ENCODE measurements at places on chromosomes 3 and 15.
A peak's percentile ranks its signal among the peaks of the same experiment; 100 is the strongest.

DNA sequence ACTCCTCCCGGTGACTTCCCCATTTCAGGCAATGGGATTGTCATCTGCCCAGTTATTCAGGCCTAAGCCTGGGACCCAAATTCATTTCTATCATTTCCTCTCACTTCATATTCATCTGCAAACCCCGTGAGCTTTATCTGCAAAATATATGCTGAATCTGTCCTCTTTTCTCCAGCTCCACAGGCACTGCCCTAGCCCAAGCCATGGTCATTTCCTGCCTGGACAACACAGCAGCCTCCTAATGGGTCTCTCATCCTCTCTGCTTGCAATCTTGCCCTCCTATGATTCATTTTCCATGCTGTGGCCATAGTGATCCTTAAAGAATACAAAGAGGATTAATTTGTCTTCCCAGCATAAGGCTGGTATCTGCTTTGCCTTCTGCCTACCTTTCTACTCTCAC, 6.1 kb downstream of the RBP2 start:
- DNase-seq: no peak

DNA sequence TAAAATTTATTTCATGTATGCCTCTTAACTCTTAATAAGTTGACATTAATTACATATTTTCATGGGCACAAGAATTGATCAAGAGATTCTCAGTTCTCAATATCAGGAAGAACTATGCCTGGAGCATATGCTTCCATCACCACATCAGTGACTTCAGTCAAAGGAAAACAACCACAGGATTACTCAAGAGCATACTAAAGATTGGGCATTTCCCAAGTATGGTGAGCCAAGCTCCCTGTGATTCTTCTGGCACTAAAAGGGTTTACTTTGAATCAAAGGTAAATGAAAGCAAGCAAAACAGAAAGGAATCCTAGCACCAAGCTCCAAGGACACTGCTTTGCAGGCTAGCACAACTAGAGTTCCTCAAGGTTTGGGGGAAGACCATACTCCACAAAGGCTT, 44.6 kb downstream of the FMN1 start:
- no peak for DNase-seq

GRCh38 chr3:169678122-169678521, 14.6 kb upstream of the MECOM start:
- no peak for DNase-seq

DNA sequence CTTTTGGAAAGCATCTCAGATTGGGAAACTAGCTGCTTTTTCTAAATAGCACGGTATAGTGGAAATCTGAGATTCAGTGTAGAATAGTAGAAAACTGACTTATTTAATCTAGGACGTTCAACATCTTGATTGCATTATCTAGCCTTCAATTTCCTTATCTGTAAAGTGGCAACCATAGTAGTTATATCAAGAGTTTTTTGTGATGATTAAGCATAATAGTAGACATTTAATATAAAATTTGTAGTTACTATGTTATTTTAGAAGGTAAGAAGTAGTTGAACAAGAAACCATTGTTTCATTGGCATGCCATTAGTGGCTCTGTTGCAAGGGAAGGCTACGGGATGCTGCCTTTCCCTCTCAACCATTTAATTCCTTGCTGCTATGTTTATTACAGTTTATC, 367.3 kb downstream of the NAALADL2 start:
- DNase-seq: no peak

GRCh38 chr3:151468284-151468917, 7.5 kb upstream of the IGSF10 start:
- DNase-seq: peak; percentile 73

DNA sequence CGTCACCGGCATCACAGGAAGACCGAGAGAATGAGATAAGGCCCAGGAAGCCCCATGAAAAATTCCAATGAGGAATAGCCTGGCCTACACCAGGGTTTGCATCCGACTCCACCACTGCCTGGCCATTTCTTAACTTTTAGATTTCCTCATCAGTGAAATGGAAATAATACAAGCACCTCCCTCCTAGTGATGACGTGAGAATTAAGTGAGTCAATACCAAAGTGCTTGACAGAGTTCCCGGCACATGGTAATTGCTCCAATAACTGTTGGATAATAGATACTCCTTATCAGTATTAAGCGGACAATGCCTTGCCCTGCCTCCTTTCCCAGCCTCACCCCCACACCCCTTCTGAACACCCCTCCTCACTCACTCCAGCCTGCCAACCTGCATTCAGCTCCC, 105.4 kb downstream of the TLE3 start:
- DNase-seq: no peak

DNA sequence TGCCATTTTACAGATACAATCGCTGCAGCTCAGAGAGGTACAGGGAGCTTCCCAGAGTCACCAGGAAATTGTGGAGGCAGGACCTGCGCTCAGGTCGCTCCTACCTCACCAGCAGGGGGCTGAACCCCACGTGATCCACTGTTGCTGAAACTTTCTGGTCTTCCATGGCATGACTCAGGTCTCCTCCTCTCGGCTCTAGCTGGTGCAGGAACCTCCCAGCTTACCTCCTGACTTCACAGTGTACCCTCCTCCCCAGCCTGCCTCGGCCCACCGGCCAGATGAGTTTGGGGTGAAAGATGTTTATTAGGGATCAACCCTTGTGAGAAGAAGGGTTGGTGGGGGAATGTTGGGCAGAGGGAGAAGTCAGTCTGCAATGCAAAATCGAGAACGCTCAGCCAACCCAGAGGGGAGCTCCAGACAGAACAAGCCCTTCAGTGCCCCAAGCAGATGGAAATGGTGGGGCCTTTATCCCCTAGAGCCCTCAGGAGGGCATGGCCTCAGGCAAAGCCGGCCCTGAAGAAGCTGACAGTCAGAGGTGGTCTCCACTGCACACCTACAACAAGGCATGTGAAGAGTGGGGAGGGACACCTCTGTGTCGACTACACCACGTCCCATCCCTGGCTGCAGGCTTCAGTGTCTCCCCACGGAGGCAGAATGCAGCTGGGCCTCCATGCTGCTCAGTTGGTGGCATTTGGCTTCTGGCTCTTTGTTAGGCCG, 118.6 kb upstream of the PRR20G start:
- peak; percentile 18 for DNase-seq

- DNase-seq: peak; percentile 77
Measured at GRCh38 chr3:157610876-157611535, 107.8 kb upstream of the VEPH1 start.

DNA sequence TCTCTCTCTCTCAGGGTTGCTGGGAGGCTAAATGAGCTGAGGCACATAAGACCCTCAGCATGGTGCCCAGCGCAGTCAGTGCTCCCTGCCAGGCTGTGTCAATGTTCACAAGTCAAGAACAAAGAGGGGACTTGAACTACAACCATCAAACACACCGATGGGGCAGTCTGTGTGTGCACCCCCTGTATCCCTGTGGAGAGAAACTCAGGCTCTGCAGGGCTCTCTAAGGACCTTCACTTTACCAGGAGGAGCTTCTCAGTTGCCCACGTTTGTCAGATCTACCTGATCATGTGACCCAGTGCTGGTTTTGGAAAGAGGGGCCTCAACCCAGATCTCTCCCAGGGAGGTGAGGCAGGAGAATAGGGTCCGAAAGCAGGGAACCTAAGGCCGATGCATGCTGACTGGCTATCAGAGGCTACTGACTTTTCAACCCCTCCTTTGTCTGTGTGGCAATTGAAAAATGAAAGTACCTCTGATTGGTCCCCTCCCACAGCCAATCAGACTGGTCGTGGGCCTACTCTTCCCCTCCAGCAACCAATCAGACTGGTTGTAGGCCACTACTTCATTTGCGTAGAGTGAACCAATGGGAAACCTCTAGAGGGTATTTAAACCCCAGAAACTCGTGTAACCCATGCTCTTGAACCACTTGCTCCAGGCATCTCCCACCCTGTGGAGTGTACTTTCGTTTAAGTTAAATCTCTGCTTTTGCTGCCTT, 34.0 kb downstream of the RHCG start:
- no peak for DNase-seq

GRCh38 chr3:128355543-128355919, 111.2 kb downstream of the DNAJB8 start:
- DNase-seq: no peak

GRCh38 chr3:53216723-53217122, 39.1 kb downstream of the TKT start:
- DNase-seq: no peak

DNA sequence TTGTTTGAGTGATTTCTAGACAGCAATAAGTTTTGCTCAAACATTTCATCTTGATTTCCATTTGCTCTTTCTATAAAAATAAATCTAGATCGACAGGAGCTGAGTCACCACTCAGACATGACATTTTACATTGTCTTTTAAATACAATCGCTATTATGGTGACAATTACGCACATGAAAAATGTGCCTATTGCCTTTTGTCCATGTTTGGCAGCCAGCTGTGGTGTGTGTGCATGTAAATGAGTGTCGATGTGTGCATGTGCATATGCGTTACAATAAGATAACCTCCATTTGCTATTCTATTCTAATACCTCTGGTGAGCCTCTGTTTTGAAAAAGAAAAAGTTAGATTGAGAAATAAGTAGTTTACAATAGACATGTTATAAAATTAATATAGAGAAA, 89.7 kb upstream of the GRM7 start:
- no peak for DNase-seq

DNA sequence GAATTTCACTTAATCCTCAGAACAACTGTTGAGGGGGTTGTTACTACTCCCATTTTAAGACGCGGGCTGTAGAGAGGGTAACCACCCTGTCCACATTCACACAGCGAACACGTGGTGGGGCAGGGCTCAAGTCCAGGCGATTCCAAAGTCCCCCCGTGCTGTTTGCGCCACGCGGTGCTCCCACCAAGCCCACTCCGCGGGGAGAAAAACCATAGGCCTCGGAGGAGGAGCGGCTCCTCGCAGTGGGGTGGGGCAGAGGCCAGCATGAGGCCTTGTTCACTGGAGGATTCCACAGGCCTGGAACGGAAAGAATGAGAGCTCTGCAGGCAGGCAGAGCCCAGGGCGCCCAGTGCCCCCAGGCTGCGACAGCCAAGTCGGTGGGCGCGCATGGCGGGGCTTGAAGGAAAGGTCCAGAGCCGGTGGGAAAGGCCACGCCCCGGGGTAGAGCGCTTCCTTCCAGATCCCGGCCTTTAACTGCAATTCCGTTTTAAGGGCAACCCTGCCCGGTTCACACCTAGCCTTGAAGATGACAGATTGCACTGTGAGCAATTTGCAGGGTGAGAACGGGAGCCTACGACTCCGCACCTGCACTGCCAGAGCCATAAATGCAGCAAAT, 161.8 kb upstream of the TBL1XR1 start:
- peak; percentile 61 for DNase-seq

GRCh38 chr3:71031914-71032521, 551.5 kb downstream of the FOXP1 start:
- DNase-seq: no peak

DNA sequence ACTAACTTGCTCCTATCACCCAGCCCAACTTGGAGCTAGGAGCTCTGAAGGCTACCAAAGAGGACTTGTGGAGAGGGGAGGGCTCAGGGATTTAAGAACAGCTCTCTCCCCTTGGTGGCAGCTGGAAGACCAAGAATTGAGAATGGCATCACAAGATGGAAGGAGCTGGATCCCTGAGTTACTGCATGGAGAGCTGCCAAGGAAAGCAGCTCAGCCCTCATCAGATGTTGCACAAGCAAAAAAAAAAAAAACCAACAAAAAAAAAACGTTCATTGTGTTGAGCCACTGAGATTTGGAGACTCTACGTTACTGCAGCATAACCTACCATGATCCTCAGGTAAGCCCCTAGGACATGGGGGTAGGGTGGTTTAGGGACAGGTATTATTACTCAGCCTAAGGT, 41.0 kb downstream of the ITGB5 start:
- DNase-seq: no peak

GRCh38 chr3:156535162-156535627, 19.7 kb downstream of the SSR3 start:
- DNase-seq: peak; percentile 67

DNA sequence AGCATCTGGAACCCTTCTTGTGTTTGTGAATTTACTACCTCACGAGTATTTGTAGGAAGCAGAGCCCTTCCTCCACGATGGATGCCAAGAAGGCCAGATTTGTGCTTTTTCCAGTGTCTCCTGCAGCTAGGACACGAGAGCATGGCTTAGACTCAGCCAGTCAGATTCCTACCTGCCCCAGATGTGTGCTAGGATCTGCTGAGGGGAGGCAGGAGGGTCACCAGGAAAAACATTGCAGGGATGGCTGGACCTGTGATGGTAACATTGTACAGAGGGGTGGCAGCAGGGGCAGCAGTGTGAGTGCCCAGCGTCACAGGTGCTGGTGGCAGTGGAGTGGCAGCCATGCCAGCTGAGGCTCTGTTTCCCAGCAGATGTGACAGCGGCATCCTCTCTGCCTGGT, 285.3 kb downstream of the FAM43A start:
- no peak for DNase-seq

DNA sequence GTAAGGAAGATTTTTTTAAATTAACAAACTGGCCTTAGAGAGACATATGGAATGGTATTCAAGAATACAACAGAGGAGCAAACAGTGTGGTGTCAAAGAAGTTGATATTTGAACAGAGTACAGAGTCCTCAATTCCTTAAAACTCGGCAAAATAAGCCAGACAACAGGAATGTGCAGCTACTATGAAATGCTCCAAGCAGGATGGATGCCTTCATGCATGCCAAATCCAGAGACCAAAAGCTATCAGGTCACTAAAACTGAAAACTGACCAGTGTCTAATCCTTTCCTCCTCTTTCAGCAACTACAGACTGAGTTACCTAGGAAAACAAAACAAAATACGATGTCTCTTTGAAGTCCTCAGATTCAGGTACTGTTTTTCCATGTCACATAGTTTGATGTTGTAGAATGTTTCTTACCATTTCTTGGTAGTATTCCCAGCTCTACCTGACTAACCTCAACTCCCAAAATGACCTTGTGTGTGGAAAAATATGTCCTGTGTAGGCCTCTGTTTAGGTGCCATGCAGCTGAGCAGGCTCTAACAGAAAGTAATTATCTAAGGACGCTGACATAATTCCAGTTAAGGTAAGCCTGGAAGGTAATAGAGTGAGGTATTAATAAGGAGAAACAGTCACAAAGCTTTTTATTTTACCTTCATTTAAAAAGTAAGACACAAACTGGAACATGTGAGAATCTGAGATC, 46.9 kb downstream of the TBL1XR1 start:
- DNase-seq: no peak

- DNase-seq: no peak
Measured at GRCh38 chr3:15427981-15428380, 583 bp downstream of the EAF1 start.

DNA sequence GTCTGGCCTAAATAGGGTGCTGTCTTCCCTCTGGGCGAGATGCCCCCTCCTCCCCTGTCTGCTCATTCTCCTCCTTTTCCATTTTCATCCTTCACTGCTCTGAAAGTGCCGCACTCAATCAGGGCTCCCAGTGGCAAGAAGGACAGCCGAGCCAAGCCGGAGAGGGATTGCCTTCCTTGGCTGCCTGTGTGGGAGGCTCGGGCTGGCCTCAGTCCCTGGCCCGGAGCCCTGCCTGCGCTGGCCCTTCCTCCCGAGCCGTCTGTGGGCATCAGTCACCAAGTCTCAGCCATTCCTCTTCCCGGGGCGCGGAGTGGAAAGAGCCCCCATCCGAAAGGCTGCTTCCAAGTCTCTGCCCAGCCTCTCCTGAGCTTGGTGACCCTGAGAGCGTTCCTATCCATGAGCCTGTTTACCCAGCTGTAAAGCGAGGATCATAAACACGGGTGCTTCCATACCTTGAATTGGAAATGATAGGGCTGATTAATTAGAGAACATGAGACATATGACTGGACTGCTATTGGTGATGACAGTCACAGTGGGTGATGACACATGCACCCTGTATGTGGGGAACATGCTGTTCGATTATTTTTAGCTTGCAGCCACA, 59.1 kb upstream of the TLE3 start:
- DNase-seq: no peak

- DNase-seq: no peak
Measured at GRCh38 chr3:154970797-154971196, 109.3 kb upstream of the MME start.

Measured in Kasumi-1 (cell line).